ENCODE measurements at places on chromosomes 6 and 20. TPM values are rescaled to one million over a fixed set of nuclear protein-coding genes. Genes with fewer than 3 reads are reported as not detected.

The FBXO30 gene
- total RNA-seq, result 3.7 TPM

The TFAP2A gene
- 9.3 TPM for total RNA-seq

The NKAIN2 gene
- not detected for total RNA-seq

The CDKN1A gene
- 309 TPM for total RNA-seq

The ACSS1 gene
- total RNA-seq, result 17.1 TPM

The DYNLT1 gene
- total RNA-seq, result 115 TPM

The TFB1M gene
- total RNA-seq, result 7.5 TPM

The PEX6 gene
- 7.8 TPM for total RNA-seq

The C20orf144 gene
- 0.08 TPM for total RNA-seq

The SLC35D3 gene
- 0.05 TPM for total RNA-seq

The WTAP gene
- total RNA-seq, result 68.2 TPM

The GPX5 gene
- total RNA-seq, result not detected

The BPIFB1 gene
- total RNA-seq, result 0.06 TPM

The ZNF391 gene
- total RNA-seq, result 0.16 TPM

All from A549 treated with Hydrocortisone at 1 μM for 4 hours (cell line).